Naive B cell (primary cell): ENCODE measurements at places on chromosomes 6 and 20. TPM values are rescaled to one million over a fixed set of nuclear protein-coding genes. Genes with fewer than 3 reads are reported as not detected.

GRCh38 chr6:21500314-21501020 lies 93.1 kb upstream of the SOX4 start:
- no peak overlapping the region for H3K4me3 ChIP-seq
- H3K27me3 ChIP-seq: no peaks in the 10 kb centered on the region
- no peaks in the 10 kb centered on the region for H3K4me1 ChIP-seq
- H3K36me3 ChIP-seq: no peaks in the 10 kb centered on the region
- no peak for DNase-seq
- no peak overlapping the region for H3K27ac ChIP-seq

DNA sequence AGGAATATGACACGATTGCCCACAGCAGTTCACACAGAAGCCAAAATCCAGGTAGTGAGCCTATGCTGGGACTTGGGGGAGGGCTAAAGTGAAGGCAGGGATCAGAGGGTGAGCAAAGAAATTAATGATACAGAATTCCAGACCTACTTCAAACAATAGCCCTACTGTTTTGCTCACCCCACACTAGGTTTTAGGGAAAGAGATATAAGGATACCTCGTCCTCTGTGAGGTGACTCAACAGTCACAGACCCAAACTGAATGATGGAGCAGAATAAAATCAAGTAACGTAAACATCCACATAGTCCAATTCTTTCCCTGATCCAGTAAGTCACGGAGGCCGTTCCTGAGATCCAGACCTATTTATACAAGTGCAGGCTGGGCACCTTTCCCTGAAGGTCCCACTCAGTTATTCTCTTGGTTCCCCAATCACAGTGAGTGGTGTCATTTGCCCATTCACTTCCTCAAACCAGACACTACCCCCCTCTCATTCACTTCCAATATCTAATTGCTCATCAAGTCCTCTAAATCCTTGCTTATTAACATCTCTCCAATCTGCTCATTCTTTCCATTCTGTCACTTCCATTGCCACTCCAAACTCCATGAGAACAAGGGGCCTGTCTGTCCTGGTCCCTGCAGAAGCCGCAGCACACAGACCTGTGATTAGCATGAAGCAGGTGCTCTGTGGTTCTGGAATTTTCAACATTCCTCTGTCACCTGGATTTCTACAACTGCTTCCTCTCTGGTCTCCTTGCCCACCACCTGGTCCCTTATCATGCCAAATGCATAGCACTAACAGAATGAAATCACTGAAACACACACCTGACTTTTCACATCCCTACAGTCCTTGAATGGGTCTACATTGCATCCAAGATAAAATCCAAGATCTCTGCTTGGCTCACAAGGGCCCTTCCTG lies 55.9 kb downstream of the ATXN1 start:
- no peak overlapping the region for H3K27ac ChIP-seq
- H3K27me3 ChIP-seq: peaks cover 6% of the 10 kb centered on the region
- H3K36me3 ChIP-seq: no peaks in the 10 kb centered on the region
- H3K4me1 ChIP-seq: peaks cover 33% of the 10 kb centered on the region

DNA sequence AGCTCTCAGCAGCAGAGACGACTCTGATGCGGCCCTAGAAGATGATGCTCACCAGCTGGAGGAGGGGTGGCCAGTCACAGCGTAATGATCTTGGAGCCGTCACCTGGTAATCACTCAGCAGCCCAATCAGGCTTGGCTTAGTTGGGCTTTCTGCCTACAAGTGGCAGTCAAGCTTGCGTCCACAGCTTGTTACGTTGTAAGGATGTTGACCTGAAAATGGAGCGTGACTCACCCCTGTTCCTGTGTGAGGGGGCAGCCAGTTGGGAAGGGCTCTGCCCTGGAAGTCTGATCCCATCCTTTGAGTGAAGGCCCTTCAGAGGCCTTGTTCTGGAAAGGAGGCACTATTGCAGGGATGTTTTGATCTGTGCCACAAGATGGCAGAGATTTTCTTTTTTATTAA lies 49.8 kb downstream of the SPATA2 start:
- no peak overlapping the region for H3K27ac ChIP-seq
- no peak overlapping the region for H3K4me3 ChIP-seq
- no peak for DNase-seq
- no peaks in the 10 kb centered on the region for H3K27me3 ChIP-seq
- H3K4me1 ChIP-seq: peaks cover 4% of the 10 kb centered on the region
- peaks cover 27% of the 10 kb centered on the region for H3K36me3 ChIP-seq

Gene PTK6
- 0.10 TPM for polyA plus RNA-seq

GRCh38 chr6:169955731-169956437 lies 204.5 kb downstream of the ERMARD start:
- no peak for DNase-seq
- no peak overlapping the region for H3K4me3 ChIP-seq
- H3K36me3 ChIP-seq: peaks cover 4% of the 10 kb centered on the region
- H3K27me3 ChIP-seq: no peaks in the 10 kb centered on the region
- H3K27ac ChIP-seq: peak overlapping the region; percentile 48

- H3K4me3 ChIP-seq: no peak overlapping the region
- no peaks in the 10 kb centered on the region for H3K27me3 ChIP-seq
- H3K36me3 ChIP-seq: no peaks in the 10 kb centered on the region
- no peak overlapping the region for H3K27ac ChIP-seq
Observed at GRCh38 chr6:118122161-118122725, 215.2 kb downstream of the SLC35F1 start.

- H3K27ac ChIP-seq: no peak overlapping the region
- peaks cover 52% of the 10 kb centered on the region for H3K36me3 ChIP-seq
- H3K27me3 ChIP-seq: no peaks in the 10 kb centered on the region
Observed at GRCh38 chr6:169677096-169677495, 24.7 kb downstream of the WDR27 start.

GRCh38 chr6:149342525-149342924 lies 25.0 kb downstream of the TAB2 start:
- peak overlapping the region; percentile 56 for H3K27ac ChIP-seq
- H3K4me1 ChIP-seq: peaks cover 42% of the 10 kb centered on the region
- H3K36me3 ChIP-seq: no peaks in the 10 kb centered on the region
- peak; percentile 10 for DNase-seq
- no peaks in the 10 kb centered on the region for H3K27me3 ChIP-seq

Gene POLR1H
- polyA plus RNA-seq: 90.5 TPM

Gene CPNE5
- polyA plus RNA-seq: 91.5 TPM

DNA sequence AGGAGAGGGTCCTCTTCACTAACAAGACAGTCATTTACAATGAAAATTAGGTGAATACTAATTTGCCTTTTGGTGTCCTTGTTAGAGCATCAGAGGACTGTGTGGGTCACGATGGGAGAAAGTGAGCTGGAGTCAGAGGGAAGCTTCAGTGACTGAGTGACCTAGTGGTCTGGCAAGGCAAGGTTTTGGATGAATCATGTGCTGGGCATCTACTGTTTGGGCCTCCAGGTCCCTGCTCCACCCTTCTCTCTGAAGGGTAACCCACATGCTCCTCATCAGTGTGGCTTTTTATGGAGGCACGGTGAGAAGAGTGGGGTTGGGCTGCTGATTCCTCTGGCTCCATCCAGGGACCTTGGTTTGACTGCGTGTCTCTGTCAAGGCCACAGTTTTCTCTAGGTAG lies 60.5 kb upstream of the EXOC2 start:
- H3K27ac ChIP-seq: no peak overlapping the region
- H3K4me3 ChIP-seq: no peak overlapping the region
- peaks cover 3% of the 10 kb centered on the region for H3K27me3 ChIP-seq
- H3K4me1 ChIP-seq: no peaks in the 10 kb centered on the region
